MG63 (cell line): ENCODE measurements at places on chromosomes 12 and 14. TPM values are rescaled to one million over a fixed set of nuclear protein-coding genes. Genes with fewer than 3 reads are reported as not detected.

- DNase-seq, result no peak
Measured at GRCh38 chr14:59897757-59898383, 22.1 kb upstream of the LRRC9 start.

DNA sequence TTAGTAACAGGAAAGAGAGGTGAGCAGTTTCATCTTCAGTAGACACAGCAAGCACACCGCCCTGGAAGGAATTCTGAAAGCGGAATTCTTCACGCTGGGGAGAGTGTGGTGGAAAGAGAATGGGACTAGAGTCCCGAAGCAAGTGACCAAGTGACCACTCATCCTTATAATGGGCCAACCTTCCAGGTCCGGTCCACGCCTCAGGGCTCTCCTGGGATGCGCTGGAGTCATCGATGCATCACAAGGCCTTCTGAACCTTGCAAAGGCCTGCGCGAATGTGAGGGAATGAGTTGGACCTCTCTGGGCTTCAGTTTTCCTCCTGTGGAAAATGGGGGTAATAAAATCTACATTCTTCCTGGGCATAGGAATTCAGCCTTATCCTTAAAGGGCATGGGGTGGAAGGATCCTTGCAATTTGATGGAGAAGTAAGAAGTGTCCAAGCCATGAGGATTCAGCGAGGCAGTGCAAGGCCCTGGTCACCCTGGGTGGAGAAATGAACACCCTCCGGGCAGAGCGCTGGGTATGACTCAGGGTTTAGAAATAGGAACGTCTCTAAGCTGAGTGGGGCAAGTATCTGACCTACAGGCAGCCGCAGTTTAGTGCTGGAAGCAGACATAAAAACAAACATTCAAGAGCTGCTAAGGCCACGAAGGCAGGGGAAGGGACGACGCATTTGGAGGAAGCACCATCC lies 97.7 kb downstream of the SETD3 start:
- DNase-seq, result peak; percentile 66

Gene TRIP11
- total RNA-seq, result 7.9 and 13.4 TPM in 2 replicates

DNA sequence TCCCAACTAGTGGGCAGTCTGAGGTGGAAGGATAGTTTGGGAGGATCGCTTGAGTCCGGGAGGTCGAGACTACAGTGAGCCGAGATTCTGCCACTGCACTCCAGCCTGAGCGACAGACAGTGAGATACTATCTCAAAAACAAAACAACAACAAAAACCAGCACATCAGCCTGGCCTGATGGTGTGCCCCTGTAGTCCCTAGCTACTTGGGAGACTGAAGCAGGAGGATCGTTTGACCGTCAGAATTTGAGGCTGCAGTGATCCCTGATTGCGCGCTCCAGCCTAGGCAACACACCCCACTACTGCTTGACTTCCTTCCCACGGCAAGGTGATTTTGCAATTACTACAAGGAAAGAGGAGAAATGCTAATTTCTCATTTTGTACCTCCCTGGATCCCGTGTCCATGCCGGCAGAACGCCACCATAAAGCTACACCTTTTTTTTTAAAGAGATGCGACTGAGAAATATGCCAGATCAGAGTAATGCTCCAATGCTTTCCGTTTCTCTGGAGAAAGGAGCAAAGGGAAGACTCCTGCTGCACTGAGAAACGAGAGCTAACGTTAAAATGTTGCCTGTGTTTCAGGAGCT lies 672 bp upstream of the SCFD1 start:
- DNase-seq, result no peak

DNA sequence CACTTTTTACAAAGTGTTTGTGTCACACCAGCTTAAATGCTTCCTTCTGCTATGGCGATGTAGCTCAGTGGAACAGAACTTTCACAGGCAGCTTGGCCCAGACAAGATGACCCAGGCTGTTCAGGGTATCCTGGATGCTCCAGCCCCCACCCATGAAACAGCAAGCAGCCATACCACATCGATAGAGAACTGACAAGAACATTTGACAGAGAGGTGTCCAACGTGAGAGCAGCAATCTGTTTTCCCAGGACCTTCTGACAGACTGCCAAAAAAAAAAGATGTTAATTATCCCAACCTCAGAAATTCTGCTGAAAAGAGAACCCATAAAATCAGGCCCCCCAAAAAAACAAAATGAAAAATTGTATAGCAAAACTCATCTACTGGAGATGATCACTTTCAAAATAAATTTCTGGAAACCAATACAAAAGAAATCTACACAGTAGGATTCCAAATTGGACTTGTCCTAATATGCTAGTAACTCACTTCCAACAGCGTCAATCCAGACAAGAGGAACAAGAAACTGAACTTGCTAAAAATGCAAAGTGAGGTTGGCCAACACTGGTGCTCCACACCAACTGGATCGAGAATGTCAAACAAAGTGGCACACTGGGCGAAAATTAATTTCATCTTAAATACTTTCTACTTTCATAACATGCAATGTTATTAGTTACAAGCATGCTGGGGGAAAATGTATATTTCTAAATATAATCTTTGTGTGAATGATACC lies 118.8 kb downstream of the DPF3 start:
- no peak for DNase-seq

- DNase-seq, result peak; percentile 31
Measured at GRCh38 chr12:75208856-75209811, 505 bp downstream of the KCNC2 start.
